ENCODE measurements at places on chromosomes 11 and 22. TPM values are rescaled to one million over a fixed set of nuclear protein-coding genes. Genes with fewer than 3 reads are reported as not detected.

The PKP3 gene
- 0.34 TPM for polyA plus RNA-seq

DNA sequence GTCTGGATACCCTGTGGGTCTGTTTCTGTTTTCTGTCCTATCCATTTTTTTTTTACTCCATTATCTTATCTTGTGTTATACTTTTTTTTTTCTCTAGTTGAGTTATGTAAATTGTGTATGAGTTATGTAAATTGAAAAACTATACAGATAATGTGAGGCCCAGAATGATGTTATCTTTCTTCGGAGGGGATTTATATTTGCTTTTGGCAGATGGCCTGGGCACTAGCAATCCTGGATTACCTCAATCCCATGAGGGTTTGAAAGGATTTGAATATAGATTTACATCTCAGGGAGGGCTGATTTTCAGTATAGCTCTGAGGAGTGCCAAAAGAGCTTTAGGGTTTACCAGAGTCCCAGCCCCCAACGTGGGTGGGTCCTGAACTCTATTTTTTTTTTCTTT, 71.0 kb downstream of the CSTPP1 start:
- no peak overlapping the region for H3K4me3 ChIP-seq

GRCh38 chr22:21624120-21624879, 5.5 kb downstream of the YDJC start:
- H3K27me3 ChIP-seq: no peaks in the 10 kb centered on the region

GRCh38 chr11:47388697-47389576, 10.6 kb upstream of the SPI1 start:
- no peak overlapping the region for H3K4me3 ChIP-seq
- DNase-seq: no peak
- peaks cover 8% of the 10 kb centered on the region for H3K4me1 ChIP-seq
- no peak overlapping the region for H3K27ac ChIP-seq
- H3K36me3 ChIP-seq: no peaks in the 10 kb centered on the region

The KCNJ11 gene
- 14.8 TPM for polyA plus RNA-seq

The MUC2 gene
- not detected for polyA plus RNA-seq

The APOL2 gene
- polyA plus RNA-seq: 44.7 TPM

The GPR83 gene
- 0.04 TPM for polyA plus RNA-seq

The PKDREJ gene
- 0.03 TPM for polyA plus RNA-seq

GRCh38 chr11:57920971-57921370, 102.7 kb upstream of the OR9Q1 start:
- DNase-seq: no peak
- H3K27me3 ChIP-seq: no peaks in the 10 kb centered on the region
- no peaks in the 10 kb centered on the region for H3K4me1 ChIP-seq
- H3K4me3 ChIP-seq: no peak overlapping the region
- no peaks in the 10 kb centered on the region for H3K36me3 ChIP-seq
- no peak overlapping the region for H3K27ac ChIP-seq

GRCh38 chr11:118921929-118922744, 3.6 kb downstream of the BCL9L start:
- H3K4me3 ChIP-seq: peak overlapping the region; percentile 90
- peak overlapping the region; percentile 93 for H3K27ac ChIP-seq
- peak; percentile 82 for DNase-seq

GRCh38 chr11:75498556-75499255, 27.0 kb downstream of the GDPD5 start:
- no peak for DNase-seq
- no peaks in the 10 kb centered on the region for H3K4me1 ChIP-seq
- no peak overlapping the region for H3K4me3 ChIP-seq
- H3K27me3 ChIP-seq: no peaks in the 10 kb centered on the region
- H3K27ac ChIP-seq: no peak overlapping the region

DNA sequence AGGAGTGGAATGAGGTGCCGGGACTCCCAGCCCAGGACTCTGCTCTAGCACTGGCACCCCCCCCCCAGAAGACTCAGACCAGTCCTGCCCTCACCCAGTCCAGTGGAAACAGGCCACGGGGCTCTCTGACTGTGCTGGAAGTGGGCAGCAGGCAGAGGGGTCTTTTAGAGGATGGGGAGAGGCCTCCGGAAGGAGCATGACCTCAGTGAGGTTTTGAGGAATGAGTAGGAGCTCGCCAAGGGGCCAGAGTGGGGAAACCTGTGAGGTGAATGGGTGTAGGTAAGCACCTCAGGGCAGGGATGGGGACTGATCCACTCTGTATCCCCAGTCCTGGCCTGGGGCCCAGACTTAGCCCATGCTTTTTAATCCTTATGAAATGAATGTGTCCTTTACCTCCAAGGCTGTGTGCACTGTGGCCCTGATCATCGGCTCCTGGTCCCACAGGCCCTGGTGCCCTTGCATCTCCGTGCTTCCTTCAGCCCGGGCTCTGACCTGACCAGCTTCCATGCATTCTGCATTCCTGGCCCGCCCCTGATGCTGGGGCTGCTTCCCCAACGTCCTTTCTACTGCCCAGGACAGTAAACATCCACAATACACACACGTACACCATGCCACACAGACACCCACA, 24.4 kb upstream of the RFPL3 start:
- H3K27ac ChIP-seq: no peak overlapping the region
- H3K4me1 ChIP-seq: peaks cover 21% of the 10 kb centered on the region
- no peak overlapping the region for H3K4me3 ChIP-seq
- no peaks in the 10 kb centered on the region for H3K36me3 ChIP-seq
- no peak for DNase-seq

GRCh38 chr22:33920927-33921524, 750 bp upstream of the LARGE1 start:
- H3K4me3 ChIP-seq: peak overlapping the region; percentile 87
- peaks cover 53% of the 10 kb centered on the region for H3K4me1 ChIP-seq

DNA sequence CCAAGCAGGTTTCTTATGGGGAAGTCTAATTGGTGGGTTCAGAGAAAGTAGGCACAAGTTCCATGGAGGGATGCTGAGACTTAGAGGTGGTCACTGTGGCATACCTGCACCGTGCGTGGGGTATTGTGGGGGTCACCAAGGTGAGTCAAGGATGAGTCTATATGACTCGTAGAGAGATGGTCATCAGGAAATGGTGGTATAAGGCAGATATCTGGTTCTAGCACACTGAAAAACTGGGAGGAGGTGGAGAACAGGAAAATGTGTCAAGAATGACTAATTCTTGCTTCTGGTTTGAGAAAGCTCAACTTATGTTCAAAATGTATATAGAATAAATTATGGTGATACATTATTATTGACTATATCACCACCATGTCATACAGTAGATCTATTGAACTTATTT, 258.1 kb downstream of the RAB38 start:
- no peaks in the 10 kb centered on the region for H3K4me1 ChIP-seq
- no peak overlapping the region for H3K4me3 ChIP-seq
- no peak overlapping the region for H3K27ac ChIP-seq
- DNase-seq: no peak
- no peaks in the 10 kb centered on the region for H3K27me3 ChIP-seq

DNA sequence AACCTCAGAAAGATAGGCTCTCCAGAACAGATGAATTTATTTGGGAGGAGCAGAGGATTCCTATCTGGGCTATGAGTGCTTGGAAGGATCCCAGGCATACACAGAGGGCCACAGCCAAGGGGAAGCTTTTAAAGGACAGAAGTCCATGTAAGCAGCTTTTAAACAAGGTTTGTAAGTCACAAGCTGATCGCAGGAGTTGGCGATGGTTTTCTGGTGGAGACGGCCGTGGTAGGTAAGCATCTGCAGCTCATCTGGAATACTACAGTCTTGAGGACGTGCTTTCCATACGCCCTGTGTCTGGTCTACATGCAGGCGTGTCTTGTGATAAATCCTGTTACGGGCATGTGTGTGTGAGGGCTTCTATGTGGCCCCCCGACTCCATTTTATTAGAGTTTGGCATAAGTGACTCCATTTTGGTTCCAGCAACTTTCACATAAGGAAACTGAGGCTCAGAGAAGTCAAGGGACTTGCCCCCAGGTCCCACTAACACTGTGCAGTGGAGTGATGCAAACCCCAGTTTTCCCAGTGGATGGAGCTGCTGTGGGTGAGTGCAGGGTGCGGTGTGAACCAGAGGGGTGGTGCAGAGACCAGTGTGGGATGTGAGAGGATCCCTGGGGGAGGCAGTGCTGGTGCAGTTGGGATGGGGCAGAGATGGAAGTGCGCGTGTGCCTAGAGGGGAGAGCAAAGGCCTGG, 11.8 kb upstream of the ACY3 start:
- no peaks in the 10 kb centered on the region for H3K36me3 ChIP-seq
- H3K27ac ChIP-seq: no peak overlapping the region
- H3K27me3 ChIP-seq: no peaks in the 10 kb centered on the region
- no peak for DNase-seq

The HTR3B gene
- not detected for polyA plus RNA-seq

The PANX3 gene
- polyA plus RNA-seq: not detected

The THRSP gene
- 9.0 TPM for polyA plus RNA-seq

The OR52H1 gene
- not detected for polyA plus RNA-seq

The F2 gene
- not detected for polyA plus RNA-seq

The MYBPC3 gene
- 1,204 TPM for polyA plus RNA-seq

The MRPL48 gene
- polyA plus RNA-seq: 33.3 TPM

- H3K36me3 ChIP-seq: no peaks in the 10 kb centered on the region
- no peak for DNase-seq
- H3K27me3 ChIP-seq: no peaks in the 10 kb centered on the region
- no peak overlapping the region for H3K4me3 ChIP-seq
- no peaks in the 10 kb centered on the region for H3K4me1 ChIP-seq
Measured at GRCh38 chr11:95434489-95435057, 203.6 kb upstream of the SESN3 start.

- H3K27me3 ChIP-seq: no peaks in the 10 kb centered on the region
- H3K4me3 ChIP-seq: no peak overlapping the region
- H3K4me1 ChIP-seq: no peaks in the 10 kb centered on the region
- peaks cover 98% of the 10 kb centered on the region for H3K36me3 ChIP-seq
- DNase-seq: no peak
Measured at GRCh38 chr11:10526974-10527918, 13.7 kb downstream of the RNF141 start.

DNA sequence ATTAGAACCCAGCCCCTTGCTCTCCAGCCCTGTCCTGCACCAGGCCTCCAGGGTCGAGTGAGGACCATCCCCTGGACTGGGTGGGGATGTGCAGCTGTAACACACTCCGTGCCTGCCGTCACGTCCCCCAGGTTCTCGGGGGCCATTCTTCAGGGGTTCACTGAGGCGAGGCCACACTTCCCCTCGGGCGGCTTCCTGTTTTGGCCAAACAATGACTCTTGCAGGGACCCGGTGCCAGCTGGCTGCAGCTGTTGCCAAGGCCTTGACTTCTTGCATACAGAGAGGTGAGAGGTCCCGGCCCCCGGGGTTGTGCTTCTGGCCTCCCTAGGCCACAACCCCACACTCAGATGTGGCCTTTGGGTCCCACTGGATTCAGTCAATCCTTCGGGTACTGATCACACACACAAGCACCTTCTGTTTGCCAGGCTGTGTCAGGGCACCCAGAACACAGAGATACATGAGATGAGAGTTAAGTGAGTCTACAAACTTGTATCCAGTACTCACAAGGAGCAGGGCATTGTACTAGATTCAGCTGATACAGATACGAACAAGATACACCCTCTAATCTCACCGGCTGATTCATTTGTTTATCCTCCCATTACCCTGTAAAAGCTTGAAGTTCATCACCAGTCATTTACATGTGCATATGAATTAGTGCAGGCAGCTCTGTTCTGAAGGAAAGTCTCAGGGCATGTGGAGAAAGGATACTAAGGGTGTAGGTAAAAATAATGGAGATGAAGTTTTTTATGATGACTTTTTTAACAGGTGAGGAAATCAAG, 32.9 kb downstream of the LRRC32 start:
- H3K27me3 ChIP-seq: no peaks in the 10 kb centered on the region
- peak overlapping the region; percentile 59 for H3K27ac ChIP-seq
- H3K4me3 ChIP-seq: no peak overlapping the region
- no peaks in the 10 kb centered on the region for H3K36me3 ChIP-seq

- no peaks in the 10 kb centered on the region for H3K27me3 ChIP-seq
- H3K4me3 ChIP-seq: no peak overlapping the region
- H3K36me3 ChIP-seq: no peaks in the 10 kb centered on the region
- no peak overlapping the region for H3K27ac ChIP-seq
- H3K4me1 ChIP-seq: no peaks in the 10 kb centered on the region
Measured at GRCh38 chr22:32219026-32219425, 14.2 kb upstream of the RFPL2 start.
